ENCODE measurements at places on chromosomes 3 and 15.

DNA sequence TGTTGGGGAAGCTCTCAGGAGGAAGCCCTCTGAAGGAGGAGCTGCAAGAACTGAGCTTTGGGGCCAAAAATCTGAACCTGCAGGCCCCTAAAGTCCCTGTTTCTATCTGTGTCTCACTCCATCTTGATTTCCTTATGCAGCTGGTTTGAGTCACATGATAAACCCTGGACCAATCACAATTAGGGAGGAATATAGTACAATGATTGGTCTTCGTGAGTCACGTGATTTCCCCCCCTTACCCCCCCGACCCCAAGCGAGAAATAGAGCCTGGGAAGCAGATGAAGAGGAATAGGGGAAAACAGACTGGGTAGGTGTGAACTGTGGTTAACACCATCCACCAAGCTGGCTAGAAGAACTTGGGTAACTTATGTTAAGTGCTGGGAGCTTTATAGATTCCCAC, 12.9 kb downstream of the CRABP1 start:
- DNase-seq = no peak

DNA sequence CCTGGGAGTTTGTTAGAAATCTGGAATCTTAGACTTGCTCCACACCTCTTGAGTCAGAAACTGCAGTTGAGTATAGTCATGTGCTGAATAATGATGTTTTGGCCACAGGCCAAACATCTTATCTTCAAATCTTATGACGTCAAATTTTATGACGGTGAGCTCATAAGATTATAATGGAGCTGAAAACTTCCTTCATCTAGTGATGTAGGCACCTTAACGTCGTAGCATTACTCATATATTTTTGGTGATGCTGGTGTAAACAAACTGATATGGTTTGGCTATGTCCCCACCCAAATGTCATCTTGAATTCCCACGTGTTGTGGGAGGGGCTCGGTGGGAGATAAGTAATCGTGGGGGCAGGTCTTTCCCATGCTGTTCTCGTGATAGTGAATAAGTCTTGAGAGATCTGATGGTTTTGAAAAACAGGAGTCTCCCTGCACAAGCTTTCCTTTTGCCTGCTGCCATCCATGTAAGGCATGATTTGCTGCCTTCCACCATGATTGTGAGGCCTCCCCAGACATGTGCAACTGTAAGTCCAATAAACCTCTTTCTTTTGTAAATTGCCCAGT, 268.0 kb upstream of the PROK2 start:
- DNase-seq = no peak

DNA sequence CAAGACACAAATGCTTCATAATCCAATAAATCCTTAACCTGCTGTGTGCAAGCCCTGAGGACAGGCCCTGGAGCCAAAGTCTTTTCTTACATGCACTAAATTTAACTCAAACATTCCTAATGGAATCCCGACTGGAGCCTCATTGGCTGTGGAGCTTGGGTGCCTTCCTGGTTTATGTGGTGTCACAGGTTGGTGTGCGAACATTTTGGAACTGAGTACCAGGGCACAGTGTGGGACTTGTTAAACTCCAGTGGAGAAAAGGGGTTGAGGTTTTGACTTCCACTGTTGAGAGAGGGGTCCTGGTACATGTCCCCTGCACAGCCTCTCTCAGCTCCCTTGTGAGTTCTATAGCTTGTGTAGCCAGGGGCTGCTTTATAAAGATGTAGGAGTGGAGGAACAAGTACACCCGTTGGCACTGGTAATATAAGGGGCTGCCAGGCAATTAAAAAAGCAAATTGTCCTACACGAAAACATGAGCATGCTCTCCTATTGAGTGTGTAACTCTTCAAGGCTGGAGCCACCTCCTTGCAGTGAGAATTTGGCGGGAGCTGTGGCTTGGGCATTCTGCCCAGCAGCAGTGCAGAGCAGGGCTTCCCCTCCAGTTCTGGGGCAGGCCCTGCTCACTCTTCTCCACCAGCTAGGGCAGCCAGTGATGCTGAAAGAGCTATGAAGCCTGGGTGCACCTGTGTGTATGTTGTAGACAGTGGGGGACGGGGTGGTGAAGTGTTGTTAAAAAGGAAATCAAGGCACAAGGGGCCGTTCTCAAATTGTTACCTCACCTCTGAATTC, 218.1 kb downstream of the CLSTN2 start:
- DNase-seq = no peak

DNA sequence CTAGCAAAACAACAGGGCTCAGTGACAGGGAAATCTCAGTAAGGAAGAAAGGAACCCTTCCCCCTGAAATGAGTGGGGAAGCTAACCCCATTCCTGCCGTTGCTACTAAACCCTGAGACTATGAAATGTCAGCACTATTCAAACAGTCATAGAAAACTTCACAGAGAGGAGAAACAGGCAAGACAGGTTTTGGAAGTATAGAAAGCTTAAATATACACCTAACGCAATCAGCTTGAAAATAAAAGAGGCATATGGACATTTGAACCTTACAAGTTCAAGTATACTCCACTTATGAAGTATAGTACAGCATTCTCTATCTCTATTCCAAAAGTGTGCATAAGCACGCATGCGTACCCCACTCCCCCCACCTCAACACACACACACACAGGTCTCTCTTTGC, 17.6 kb upstream of the FRMD4B start:
- no peak for DNase-seq

DNA sequence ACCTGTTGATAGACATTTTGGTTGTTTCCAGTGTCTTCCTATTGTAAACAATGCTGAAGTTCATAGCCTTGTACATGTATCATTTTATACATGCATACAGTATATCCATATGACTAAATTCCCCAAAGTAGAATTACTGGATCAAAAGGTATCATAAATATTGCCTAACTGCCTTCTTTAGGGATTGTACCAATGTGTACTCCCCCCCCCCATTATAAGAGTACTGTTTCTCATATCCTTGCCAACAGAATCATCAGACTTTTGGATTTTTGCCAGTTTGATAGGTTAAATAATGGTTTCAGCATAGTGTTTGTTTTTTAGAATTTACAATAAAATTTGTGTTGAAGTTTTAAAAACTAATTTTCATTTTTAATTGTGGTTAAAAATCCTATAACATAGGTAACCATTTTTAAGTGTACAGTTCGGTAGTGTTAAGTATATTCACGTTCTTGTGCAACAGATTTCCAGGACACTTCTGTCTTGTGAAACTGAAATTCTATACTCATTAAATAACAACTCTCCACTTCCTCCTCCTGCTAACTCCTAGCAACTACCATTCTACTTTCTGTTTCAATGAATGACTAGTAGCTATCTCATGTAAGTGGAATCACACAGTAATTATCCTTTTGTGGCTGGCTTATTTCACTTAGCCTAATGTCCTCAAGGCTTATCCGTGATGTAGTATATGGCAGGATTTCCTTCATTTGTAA, 30.8 kb upstream of the MAP3K13 start:
- DNase-seq = no peak

DNA sequence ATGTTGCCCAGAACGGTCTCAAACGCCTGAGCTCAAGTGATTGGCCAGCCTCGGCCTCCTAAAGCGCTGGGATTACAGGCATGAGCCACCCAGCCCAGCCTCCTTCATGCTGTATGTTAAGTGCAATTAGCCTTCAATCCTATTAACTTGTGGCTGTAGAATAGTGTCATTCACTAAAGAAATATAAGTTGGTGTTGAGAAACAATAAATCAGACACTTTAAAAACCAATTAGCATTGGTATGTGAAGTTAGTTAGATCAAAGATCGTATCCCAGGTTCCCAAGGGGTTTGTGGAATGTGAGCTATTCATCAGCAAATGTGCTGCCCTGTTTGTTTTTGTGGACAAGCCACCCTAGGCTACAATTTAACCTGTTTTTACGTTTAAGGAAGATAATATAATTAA, 11.0 kb upstream of the PIK3CB start:
- no peak for DNase-seq

DNA sequence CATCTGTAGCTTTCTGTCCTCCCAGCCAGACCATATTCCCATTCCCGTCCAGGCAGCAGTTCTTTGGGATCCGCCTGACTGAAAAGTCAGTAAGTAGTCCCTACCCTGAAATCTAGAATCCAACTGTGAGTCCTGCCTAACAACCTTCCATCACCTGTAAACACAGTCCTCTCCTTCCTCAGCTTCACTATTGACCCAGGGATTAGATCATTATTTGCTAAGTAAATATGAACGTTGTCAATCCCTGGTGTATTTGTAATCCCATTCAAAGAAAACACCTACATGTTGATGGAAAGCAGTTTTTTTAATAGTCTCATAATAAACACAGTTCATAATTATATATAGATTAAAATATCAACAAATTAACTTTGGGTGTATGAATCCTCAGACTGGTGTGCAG, 732 bp downstream of the SAXO2 start:
- DNase-seq = no peak
